Right ventricle myocardium inferior (tissue), 1 donor: ENCODE measurements at places on chromosomes 12 and 14. TPM values are rescaled to one million over a fixed set of nuclear protein-coding genes. Genes with fewer than 3 reads are reported as not detected.
A peak's percentile ranks its signal among the peaks of the same experiment; 100 is the strongest.

DNA sequence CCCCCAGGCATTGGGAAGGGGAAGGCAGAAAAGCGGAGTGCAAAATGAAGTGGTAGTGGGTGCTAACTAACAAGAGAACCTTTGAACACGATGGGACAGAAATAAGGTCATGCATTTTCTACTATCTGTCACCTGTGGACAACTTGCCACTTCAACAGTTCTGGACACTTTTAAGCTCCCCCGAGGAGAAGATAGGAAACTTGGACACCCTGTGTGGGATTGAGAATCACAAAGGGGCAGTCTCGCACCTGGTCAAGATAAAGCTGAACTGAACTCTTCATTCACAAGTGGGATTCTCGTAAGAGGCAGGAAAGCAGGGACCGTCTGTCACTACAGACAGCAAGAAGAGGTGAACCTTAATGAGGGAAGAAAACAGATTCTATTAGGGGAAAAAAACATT lies 51.6 kb downstream of the EIF2S3B start:
- no peak for DNase-seq

DNA sequence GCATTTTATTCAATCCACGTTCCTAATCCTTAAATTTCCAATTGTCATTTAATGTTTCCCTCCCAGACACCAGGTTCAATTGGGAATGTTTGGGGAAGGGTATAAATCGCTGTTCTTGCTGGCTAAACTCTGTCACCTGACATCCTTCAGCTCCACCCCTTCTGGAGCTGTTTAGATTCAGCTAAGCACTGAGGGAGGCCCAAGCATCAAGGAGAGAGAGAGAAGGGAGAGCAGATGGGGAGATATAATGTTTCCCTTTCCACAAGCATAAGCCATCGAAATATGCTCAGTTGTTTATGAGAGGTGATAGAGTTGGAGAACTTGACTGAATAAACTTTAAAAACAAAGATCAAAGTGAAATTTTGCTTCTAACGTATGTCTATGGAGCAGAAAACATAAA lies 1.8 kb downstream of the ABCC9 start:
- no peak for DNase-seq

DNA sequence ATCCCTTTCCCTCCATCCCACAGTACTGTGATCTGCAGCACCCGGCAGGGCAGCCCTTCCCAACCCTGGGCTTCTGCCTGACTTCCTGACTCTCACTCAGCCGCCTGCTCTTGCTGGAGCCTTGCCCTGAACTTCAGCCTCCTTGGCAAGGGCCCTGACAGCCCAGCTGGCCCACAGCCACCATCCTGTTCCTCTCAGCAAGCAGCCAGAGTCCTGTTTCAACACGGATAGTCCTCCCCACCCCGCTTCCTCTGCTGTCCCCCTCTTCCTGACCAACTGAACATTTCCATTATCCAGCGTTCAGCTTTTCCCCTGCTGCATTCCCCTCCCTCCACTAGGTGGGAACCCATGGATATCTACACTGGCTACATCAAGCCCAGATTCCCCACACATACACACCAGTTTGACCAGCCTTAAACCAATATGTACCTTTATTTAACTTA lies 74.0 kb upstream of the MDM1 start:
- DNase-seq = peak; percentile 95

DNA sequence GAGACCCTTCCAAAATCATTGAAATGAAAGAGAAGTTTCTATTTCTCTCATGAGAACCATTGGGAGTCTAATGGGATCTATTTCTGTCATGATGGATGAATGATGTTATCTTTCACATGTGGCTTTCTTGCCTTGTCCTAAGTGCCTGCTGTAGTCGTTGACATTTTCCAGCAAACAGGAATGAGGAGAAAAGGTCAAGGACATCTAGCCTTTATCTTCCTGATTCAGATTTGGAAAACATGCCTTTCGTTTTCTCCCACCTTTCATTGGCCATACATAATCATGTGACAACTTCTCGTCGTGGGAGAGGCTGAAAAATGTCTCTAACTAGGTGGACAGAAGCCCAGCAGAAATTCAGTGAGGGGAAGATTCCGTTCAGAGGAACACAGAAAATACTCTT lies 94.5 kb downstream of the PCNX1 start:
- DNase-seq = no peak

DNA sequence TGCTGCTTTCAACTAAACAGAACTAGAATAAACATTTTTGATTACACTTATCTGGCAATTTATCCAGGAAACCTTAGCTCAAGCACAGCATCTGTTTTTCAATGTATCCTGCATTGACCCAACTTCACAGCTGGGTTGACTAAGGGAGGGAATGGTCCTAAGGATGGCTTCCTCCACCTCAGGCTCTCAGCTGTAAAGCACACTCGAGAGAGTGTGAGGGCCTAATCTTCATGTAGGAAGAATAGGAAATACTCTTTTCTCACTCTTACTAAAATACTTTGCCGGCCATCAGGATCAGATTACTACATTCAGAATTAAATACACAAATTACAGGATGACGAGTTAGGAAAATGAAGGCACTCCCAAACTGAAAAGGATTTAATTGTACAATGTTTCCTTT lies 7.2 kb downstream of the SETD3 start:
- no peak for DNase-seq

GRCh38 chr14:47332106-47332505 lies 343.3 kb downstream of the MDGA2 start:
- DNase-seq = no peak

GRCh38 chr14:54857830-54858269 lies 44.8 kb downstream of the GCH1 start:
- DNase-seq = no peak

DNA sequence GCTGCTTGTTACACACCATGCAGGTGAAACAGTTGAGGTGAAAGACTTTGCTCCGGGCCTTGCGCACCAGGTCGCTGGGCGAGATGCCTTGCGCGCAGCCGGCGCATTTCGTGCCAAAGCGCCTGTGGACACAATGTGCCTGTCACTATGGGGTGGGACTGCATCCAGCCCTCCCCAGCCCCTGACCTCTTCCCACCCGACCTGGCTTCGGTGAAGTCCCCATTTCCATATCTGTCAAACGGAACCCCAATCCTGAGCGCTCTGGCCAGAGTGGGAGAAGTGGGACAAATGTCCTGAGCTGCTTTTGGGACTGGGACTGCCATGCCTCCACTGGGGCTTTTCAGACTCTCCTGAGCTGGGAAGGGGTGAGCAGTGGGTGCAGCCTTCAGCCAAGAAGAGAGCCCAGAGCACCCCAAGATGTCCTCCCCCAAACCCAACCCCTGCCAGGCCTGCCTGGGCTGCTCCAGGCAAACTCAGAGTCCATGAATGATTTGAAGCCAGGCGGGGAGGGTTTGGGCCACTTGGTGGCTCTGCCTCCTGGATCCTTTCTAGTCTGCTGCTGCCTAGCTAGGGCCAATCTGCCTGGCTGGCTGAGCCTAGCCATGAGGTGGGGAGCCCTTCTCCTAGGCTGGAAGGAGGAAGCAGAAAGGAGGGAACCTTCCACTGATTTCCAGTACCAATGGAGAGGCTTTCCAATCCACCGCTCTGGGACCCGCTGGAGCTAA lies 2.3 kb downstream of the LHX5 start:
- DNase-seq = no peak

- DNase-seq = no peak
Observed at GRCh38 chr14:96098309-96098998, 59.3 kb downstream of the C14orf132 start.

- DNase-seq = no peak
Observed at GRCh38 chr12:53498235-53498630, 1.0 kb downstream of the MAP3K12 start.

- no peak for DNase-seq
Observed at GRCh38 chr12:27385766-27386564, 53.3 kb downstream of the BMAL2 start.

DNA sequence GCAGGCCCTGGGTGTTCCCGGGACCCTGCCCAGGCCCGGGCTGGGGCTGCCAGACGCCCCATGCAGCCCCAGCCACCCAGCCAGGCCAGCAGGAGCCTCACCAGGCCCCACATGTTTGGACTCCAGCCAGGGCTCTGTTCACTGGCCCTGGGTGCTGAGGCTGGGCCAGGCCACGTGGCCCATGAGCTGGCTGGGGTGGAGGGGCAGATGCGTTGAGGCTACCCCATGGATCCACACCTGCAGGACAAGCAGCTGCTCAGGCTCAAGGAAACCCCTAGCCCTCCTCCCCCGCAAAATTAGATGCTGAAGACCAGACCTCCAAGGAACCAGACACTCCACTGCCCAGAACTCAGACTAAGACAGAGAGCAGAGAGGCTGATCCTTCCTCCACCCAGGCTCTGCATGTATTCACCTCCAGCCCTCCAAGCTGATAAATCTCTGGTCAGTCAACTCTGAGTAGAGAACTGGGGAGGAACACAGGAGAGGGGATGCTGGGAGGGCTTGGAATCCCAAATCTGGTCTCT lies 1.6 kb downstream of the CDH24 start:
- DNase-seq = no peak

- DNase-seq = peak; percentile 67
Observed at GRCh38 chr12:15928870-15929571, 17.9 kb downstream of the DERA start.

GRCh38 chr12:52951126-52951525 lies 2.2 kb downstream of the KRT18 start:
- DNase-seq = no peak

- DNase-seq = peak; percentile 86
Observed at GRCh38 chr12:57632958-57633840, at the start of gene B4GALNT1. Gene B4GALNT1 (minus strand): TSS chr12:57633201. CDS start chr12:57632132, 1,069 bp downstream.

Gene OR4E2
- not detected for total RNA-seq

Gene OASL
- total RNA-seq = 0.08 TPM

Gene VRTN
- total RNA-seq = not detected

Gene TSPAN11
- 1.5 TPM for total RNA-seq

Gene SIX6
- total RNA-seq = not detected

Gene NID2
- total RNA-seq = 41.8 TPM

Gene SERPINA4
- total RNA-seq = not detected

Gene PPP2R5C
- 199 TPM for total RNA-seq
